ENCODE measurements at places on chromosomes 12 and 14.

DNA sequence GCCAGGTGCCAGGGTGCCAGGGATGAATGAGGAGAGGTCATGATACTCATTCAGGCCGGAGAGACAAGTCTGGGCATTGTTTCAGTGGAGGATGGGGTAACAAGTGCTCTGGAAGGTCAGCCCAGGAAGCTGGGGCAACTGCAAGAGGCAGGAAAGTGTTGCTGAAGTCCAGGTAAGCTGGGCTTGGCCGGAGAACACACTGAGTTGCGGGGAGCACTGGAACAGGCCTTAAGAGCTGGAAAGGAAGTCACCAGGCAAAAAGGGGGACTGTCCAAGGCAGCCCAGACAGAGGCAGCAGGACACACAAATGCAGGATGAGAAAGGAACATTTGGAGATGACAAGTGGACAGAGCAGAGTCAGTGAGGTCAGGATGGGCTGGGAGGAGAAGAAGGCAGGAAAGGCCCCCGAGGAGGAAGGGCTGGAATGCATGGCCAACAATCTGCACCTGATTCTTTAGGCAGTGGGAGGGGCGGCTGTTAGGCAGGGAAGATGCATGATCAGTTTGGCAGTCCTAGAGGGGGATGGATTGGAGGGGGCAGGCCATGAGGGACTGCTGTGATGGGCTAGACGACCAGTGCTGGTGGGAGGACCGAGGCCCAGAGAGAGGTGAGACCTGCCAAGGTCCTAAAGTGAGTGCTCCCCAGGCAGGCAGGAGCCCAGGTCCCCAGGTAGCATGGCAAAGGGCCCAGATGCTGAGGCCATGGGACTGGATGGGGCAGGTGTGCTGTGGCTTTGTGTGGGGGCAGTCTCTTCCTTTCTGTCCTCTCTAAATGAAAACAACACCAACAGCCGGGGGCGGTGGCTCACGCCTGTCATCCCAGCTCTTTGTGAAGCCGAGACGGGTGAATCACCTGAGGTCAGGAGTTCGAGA, 17.2 kb upstream of the HHIPL1 start:
- no peak for DNase-seq

DNA sequence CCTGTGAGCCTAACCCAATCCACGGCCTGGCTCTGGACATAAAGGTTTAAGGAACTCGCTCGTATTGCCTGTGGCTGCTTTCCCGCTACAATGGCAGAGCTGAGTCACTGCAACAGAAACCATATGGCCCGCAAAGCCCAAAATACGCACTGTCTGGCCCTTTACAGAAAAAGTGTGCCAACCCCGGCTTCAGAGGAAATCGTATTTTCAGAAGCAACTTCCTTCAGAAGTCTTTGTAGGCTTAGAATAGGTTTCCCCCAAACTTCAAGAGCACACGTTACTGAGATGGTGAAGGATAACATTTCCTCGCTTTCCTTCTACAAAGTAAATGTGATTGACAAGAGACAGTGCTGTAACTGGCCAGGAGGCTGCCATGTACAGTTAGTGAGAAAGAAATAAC, 34.8 kb upstream of the TESC start:
- no peak for DNase-seq

DNA sequence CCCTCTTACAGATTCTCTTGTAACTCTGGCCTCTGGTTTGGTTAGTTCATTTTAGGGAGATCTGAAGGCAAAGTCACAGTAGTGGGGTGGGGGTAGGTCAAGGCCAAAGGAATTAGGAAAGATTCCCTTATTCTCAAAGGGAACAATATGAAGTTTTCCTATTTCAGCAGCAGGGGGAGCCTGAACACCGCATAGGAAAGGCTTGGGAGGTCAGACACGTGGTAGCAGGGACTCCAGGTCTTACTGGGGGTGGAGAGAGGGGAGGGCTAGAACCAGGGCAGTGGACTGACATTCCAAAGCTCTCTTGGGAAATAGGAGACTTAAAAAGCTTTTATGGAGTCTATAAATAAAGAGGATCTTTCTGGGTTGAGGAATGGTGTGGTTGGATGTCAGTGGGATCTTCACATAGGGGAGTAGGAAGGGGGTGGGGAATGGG, 1.3 kb downstream of the ZC3H10 start:
- DNase-seq = peak; percentile 64

- no peak for DNase-seq
Observed at GRCh38 chr12:53579545-53579955, 46.6 kb downstream of the ATF7 start.

GRCh38 chr14:34334329-34334728, 127.7 kb downstream of the SPTSSA start:
- DNase-seq = no peak

GRCh38 chr12:125434936-125435443, 369.8 kb downstream of the AACS start:
- DNase-seq = no peak

- DNase-seq = no peak
Observed at GRCh38 chr14:101732118-101732517, 29.4 kb upstream of the PPP2R5C start.

Measured in liver (tissue), 10 donors.